Stimulated activated naive B cell treated with anti-CD40 and anti-IgM and Interleukin-4, amounts not matched to agents 10 μg/mL and 1 μg/mL and 100 μg/mL, for 72 hours (primary cell): ENCODE measurements at places on chromosomes 2 and 18.

DNA sequence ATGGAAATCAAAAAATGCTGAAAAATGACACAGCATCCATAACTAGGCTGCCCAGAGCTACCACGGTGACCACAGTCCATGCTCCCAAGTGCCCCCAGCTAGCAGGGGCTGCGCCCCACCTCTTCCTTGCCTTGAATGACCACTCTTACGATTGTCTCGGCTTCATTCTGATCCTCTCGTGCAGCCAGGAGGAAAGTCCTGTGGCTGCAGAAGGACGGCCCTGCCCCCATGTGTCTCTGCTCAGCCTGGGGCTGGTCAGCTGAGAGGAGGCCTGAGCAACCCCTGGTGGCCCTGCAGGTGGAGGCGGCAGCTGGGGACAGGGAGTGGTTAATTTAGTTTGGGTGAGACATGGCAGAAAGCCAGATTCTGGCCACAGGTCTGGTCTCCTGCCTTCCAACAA is 54.3 kb downstream of the KCNF1 start:
- no peak overlapping the region for H3K4me3 ChIP-seq
- no peaks in the 10 kb centered on the region for H3K4me1 ChIP-seq
- peaks cover 28% of the 10 kb centered on the region for H3K27me3 ChIP-seq

GRCh38 chr2:156065912-156066311 is 266.6 kb downstream of the NR4A2 start:
- no peaks in the 10 kb centered on the region for H3K36me3 ChIP-seq
- no peak for DNase-seq
- H3K4me3 ChIP-seq, result no peak overlapping the region
- no peaks in the 10 kb centered on the region for H3K4me1 ChIP-seq

GRCh38 chr2:10547663-10548376 is 99.7 kb upstream of the ODC1 start:
- peaks cover 48% of the 10 kb centered on the region for H3K27me3 ChIP-seq
- no peaks in the 10 kb centered on the region for H3K36me3 ChIP-seq
- no peak overlapping the region for H3K4me3 ChIP-seq
- peaks cover 2% of the 10 kb centered on the region for H3K4me1 ChIP-seq

- H3K27me3 ChIP-seq, result peaks cover 12% of the 10 kb centered on the region
- no peak overlapping the region for H3K4me3 ChIP-seq
- no peaks in the 10 kb centered on the region for H3K36me3 ChIP-seq
- no peak for DNase-seq
- no peak overlapping the region for H3K27ac ChIP-seq
These were observed 66.1 kb downstream of the CHN1 start for GRCh38 chr2:174939046-174939445.

GRCh38 chr2:179124282-179124681 is 74.3 kb upstream of the CCDC141 start:
- no peak for DNase-seq
- H3K27me3 ChIP-seq, result no peaks in the 10 kb centered on the region
- no peak overlapping the region for H3K27ac ChIP-seq
- H3K4me1 ChIP-seq, result peaks cover 5% of the 10 kb centered on the region
- no peak overlapping the region for H3K4me3 ChIP-seq

DNA sequence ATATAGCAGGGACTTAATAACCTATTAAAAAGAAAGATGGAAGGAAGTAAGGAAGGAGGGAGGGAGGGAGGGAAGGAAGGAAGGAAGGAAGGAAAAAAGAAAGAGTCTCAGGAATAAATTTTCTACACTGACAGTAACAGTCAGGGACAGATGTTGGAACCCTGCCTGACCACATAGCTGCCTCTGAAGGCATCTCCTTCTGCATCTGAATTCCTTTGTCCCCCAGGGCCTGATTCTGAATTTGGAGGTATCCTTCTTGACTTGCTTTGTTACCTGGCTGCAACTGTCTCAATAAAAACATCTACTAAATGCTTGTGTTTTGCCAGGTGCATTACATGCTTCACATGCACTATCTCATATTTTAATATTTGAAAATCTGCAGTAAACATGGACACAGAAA is 17.4 kb upstream of the LRATD1 start:
- no peaks in the 10 kb centered on the region for H3K27me3 ChIP-seq
- no peaks in the 10 kb centered on the region for H3K4me1 ChIP-seq
- H3K36me3 ChIP-seq, result no peaks in the 10 kb centered on the region
- H3K4me3 ChIP-seq, result no peak overlapping the region
- no peak for DNase-seq

DNA sequence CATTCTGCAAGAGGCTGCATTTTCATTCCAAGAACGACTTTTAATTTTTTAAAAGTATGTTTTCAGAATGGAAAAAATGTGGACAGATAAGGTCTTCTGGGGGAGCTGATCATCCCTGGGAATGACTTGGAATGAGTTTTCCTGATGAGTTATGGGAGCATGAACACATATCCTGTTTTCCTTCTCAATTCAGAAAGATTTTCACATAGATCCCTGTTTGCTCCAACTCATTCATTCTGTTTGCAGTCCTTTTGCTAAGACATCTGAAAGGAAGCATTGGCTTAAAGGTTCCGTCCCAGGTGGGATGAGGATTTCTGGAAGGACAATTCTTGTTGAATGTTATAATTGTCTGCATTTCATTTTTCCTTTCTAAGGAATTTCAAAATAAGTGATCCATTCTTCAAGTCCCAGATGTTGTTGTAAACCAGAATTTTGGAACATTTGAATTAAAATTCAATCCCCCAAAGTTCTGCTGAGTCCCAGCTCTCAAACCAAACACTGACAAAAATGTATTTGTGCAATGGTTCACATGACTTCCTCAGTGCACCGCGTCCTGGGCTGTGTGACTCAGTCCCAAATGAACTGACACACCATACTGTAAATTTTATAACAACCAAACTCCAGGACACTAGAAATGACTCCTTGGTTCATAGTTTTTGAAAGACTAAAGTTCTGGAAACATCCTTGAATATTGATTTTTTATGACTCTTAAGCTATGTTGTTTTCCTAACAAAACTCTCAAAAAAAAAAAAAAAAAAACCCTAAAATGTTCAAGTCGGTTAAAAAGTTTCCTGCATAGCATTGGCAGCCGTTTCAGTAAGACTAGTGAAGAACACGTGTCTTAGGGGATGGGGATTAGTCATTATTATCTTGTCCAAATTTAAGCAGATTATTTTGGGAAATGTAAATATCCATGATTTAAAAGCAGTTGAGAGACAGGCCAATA is 281.8 kb upstream of the TCF4 start:
- H3K27ac ChIP-seq, result no peak overlapping the region
- H3K27me3 ChIP-seq, result no peaks in the 10 kb centered on the region
- no peaks in the 10 kb centered on the region for H3K36me3 ChIP-seq
- H3K4me1 ChIP-seq, result no peaks in the 10 kb centered on the region

- no peaks in the 10 kb centered on the region for H3K36me3 ChIP-seq
- H3K4me3 ChIP-seq, result no peak overlapping the region
- no peak overlapping the region for H3K27ac ChIP-seq
These were observed 51.8 kb upstream of the NPAS2 start for GRCh38 chr2:100767810-100768806.

DNA sequence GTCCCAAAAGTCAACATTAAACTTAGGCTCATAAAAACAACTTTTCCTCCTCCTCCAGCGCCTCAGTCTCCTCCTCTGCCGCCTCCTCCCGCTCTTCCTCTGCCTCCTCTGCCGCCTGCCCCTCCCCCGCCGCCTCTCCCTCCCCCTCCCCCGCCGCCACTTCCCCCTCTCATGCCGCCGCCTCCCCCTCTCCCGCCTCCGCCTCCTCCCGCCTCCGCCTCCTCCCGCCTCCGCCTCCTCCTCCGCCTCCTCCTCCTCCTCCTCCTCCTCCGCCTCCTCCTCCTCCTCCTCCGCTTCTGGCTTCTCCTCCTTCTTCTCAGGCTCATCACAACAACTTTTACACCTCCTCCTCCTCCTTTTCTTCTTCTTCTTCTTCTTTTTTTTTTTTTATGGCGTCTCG is 599.9 kb downstream of the TMEM182 start:
- no peaks in the 10 kb centered on the region for H3K4me1 ChIP-seq
- H3K27ac ChIP-seq, result no peak overlapping the region
- no peak for DNase-seq
- H3K27me3 ChIP-seq, result no peaks in the 10 kb centered on the region
- no peak overlapping the region for H3K4me3 ChIP-seq
- H3K36me3 ChIP-seq, result no peaks in the 10 kb centered on the region

- H3K27ac ChIP-seq, result peak overlapping the region; percentile 96
- no peaks in the 10 kb centered on the region for H3K27me3 ChIP-seq
- peak overlapping the region; percentile 80 for H3K4me3 ChIP-seq
- H3K36me3 ChIP-seq, result peaks cover 72% of the 10 kb centered on the region
- no peak for DNase-seq
- H3K4me1 ChIP-seq, result peaks cover 79% of the 10 kb centered on the region
These were observed 23.0 kb downstream of the INPP5D start for GRCh38 chr2:233082931-233083755.

GRCh38 chr2:122960759-122961641 is 1064.1 kb upstream of the CNTNAP5 start:
- H3K4me1 ChIP-seq, result no peaks in the 10 kb centered on the region
- no peak overlapping the region for H3K27ac ChIP-seq
- H3K36me3 ChIP-seq, result no peaks in the 10 kb centered on the region
- H3K4me3 ChIP-seq, result no peak overlapping the region
- no peaks in the 10 kb centered on the region for H3K27me3 ChIP-seq
- no peak for DNase-seq
